ENCODE measurements at places on chromosomes 13 and 19.
A peak's percentile ranks its signal among the peaks of the same experiment; 100 is the strongest.

GRCh38 chr19:16897029-16897855, 8.4 kb downstream of the F2RL3 start:
- peak; percentile 72 for DNase-seq

DNA sequence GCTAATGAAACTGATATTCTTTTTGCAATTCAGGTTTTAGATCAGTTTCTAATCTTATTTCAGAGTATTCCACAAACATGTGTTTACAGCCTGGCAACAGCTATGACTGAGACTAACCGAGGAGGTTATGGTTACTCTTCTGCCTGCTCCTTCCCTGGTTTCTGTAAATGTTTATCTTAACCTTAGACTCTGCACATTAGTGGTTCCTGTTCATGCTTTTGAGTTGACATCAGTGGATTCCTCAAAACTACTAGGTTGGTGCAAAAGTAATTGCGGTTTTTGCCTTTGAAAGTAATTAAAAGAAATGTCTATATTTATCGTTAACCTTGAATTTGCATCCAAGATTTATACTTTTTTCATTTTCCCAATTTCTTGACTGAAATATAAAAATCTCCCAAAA, 237.0 kb upstream of the TSHZ3 start:
- DNase-seq: no peak

DNA sequence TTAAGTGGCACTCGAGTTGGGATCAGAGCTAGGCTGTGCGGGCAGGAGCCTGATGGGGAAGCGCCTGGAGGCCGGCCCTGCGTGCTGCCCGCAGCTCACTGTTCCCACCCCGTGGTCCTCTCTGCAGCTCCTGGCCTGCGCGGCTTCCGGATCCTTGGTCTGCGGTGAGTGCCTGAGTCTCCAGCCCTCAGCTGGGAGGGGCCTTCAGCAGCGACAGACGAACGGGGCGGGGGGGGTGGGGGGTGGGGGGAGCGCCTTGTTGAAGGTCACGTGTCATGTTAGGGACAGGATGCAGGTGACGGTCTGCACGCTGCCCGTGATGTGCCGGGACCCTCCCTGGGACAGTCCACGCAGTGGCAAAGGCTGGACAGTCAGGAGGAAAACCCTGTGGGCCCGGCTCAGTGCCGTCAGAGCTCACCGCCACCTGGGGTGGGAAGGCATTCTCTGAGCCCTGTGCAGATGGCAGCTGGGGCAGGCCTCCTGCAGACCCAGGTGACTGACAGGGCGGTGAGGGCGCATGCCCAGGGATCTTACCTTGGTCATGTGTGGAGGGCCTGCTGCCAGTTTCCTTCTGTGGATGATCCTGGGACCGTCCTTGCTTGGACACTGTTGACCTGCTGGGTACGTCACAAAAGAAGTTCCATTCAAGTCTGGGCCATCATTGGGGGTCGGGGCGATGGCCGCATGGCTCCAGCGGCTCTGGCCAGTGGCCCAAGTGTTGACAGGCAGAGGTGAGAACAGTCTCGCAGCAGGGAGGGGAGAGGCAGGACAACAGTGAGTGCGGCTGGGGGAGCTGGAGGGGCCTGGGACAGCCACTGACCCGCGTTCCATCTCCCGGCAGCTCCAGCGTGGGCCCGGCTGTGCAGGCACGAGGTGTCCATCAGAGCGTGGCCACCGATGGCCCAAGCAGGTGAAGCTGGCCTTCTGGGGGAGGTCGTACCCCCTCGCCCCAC, 4.3 kb downstream of the NDUFS7 start:
- DNase-seq: no peak

DNA sequence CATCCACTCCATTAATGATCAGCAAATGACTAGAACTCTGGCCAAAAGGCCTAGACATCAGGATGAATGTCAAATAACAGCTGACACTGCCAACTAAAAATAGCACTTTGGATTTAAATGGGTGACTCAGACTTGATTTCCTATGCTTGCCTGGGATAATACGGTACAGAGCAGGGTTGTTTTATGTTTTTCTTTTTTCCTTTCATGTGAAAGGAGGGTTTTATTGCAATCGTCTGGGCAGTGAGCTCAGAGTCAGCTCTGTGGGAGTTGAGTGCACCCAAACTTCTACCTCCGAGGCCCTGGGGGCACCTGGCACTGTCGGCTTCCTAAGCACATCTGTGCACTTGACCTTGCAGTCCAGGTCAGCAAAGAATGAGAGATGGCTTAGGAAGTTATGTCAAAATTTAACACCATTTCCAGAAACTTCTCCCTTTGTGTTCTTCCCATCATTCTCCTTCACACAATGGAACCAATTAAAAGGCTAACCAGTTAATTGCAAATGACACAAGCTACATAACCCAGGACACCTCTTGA, 134.1 kb downstream of the LACC1 start:
- no peak for DNase-seq

GRCh38 chr13:89082623-89083022, 1411.5 kb downstream of the SLITRK5 start:
- no peak for DNase-seq
